ENCODE measurements at places on chromosomes 5 and 9. TPM values are rescaled to one million over a fixed set of nuclear protein-coding genes. Genes with fewer than 3 reads are reported as not detected.

Gene IL17B
- 0.28 TPM for total RNA-seq

Gene ADCY2
- not detected for total RNA-seq

Gene ALDOB
- not detected for total RNA-seq

Gene PCDHGA1
- 0.90 TPM for total RNA-seq

Gene TEX48
- total RNA-seq: not detected

Gene C9orf78
- total RNA-seq: 57.5 TPM

Gene PITX1
- 10.3 TPM for total RNA-seq

Gene TMEM171
- total RNA-seq: 3.3 TPM

Gene PCDHA8
- under 0.01 TPM for total RNA-seq

Gene EMB
- total RNA-seq: 4.4 TPM

Gene LURAP1L
- 6.1 TPM for total RNA-seq

Gene IFNE
- total RNA-seq: 1.8 TPM

All from IMR-90 (cell line).